ENCODE measurements at places on chromosomes 3 and 15. TPM values are rescaled to one million over a fixed set of nuclear protein-coding genes. Genes with fewer than 3 reads are reported as not detected.
A peak's percentile ranks its signal among the peaks of the same experiment; 100 is the strongest.

UBE2E1 gene
- total RNA-seq: 119 TPM

- ATAC-seq: no peak
These were observed 25.0 kb downstream of the DPH3 start for GRCh38 chr3:16239780-16240179.

GRCh38 chr3:169969174-169970095, 2.8 kb downstream of the SEC62 start:
- no peak for ATAC-seq

GRCh38 chr3:143360244-143360643, 240.7 kb downstream of the CHST2 start:
- ATAC-seq: no peak

SEMA3G gene
- total RNA-seq: 0.49 TPM

SNTN gene
- total RNA-seq: 0.58 TPM

- ATAC-seq: no peak
These were observed 927 bp downstream of the CHDH start for GRCh38 chr3:53845103-53845880.

LRRK1 gene
- 4.6 TPM for total RNA-seq

DNA sequence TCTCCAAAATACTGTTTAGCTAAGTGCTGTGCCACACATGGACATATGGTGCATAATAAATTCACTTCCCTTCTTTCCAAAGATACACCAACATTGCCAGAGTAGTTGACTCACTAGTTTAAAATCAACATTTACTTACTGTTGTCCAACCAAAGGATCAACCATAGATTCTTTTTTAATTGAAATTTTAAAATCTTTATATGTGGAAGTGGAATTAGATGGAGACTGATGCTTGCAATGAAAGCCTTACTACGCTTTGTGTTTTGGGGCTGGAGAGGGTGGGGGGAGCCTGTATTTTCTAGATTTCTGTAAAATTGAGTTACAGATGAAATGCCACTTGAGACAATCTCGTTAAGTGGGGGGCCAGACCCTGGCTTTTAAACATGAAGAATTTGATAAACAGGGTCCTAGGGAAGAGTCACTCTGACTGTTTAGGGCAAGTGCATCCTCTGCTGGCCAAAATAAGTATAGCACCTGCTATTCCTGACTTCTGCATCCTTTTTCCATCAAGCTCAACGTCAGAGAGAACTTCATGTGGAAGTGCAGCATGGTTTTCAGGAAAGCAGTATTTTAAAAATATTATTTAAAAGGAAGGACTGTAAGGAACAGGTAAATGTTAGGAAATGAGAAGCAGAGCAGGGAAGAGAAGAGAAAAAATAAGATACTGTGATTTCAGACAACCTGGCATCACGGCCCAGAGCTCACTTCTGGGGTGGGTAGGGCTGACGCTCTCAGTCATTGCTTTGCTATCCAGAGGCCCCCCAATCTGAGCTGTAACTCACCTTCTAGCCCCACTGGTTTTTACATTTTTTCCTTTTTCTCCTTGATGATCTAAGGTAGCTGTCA, 76.7 kb downstream of the BOC start:
- peak; percentile 74 for ATAC-seq

- no peak for ATAC-seq
These were observed 30.4 kb upstream of the UMPS start for GRCh38 chr3:124699686-124700396.

- ATAC-seq: no peak
These were observed 38.1 kb downstream of the HSPBAP1 start for GRCh38 chr3:122755491-122755890.

SCAANT1 gene
- total RNA-seq: not detected

TMEM115 gene
- 27.1 TPM for total RNA-seq

SHISA5 gene
- 91.4 TPM for total RNA-seq

DNA sequence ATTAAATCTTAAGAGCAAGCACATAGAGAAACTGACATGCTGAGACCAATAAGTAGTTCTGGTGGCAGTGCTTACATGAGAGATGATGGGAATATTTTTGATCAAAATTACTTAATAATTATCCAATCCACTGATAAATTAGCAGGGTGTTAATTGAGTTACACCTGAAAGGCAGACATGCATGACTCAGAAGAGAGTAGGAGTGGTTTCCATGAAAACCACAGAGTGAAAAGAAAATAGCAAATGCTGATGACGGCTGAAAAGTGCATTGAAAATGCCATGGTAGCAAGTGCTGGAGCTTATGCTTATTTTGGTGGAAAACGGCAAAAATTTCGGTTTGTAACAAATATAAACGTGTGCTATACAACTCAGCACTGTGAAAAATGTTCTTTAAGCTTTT, 267.8 kb upstream of the LRRN1 start:
- peak; percentile 20 for ATAC-seq

GRCh38 chr3:155853214-155854140, 750 bp downstream of the SLC33A1 start:
- no peak for ATAC-seq

VILL gene
- 8.3 TPM for total RNA-seq

- ATAC-seq: no peak
These were observed 152.9 kb downstream of the TPRG1 start for GRCh38 chr3:189324538-189325138.

- ATAC-seq: no peak
These were observed 3.0 kb downstream of the TRAK1 start for GRCh38 chr3:42094128-42094527.

- ATAC-seq: no peak
These were observed 530.9 kb upstream of the TGFBR2 start for GRCh38 chr3:30075514-30075913.

GRCh38 chr15:35686347-35686746, 140.4 kb upstream of the DPH6 start:
- ATAC-seq: no peak

- no peak for ATAC-seq
These were observed 68.9 kb downstream of the MINDY2 start for GRCh38 chr15:58840048-58840447.

DNA sequence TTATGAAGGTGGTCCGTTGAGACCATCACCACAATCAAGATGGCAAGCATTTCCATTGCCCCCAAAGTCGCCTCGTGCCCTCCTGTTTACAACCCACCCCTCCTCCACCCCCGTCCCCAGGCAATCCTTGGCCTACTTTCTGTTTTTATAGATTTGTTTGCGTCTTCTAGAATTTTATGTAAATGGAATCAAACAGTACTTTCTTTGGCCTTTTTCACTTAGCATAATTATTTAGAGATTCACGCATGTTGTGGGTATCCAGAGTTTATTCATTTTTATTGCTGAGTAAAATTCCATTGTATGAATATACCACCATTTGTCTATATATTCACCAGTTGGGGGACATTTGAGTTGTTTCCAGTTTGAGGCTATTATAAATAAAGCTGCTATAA, 66.6 kb downstream of the LSM3 start:
- ATAC-seq: no peak

GRCh38 chr3:125436921-125437320, 61.8 kb upstream of the ZNF148 start:
- ATAC-seq: no peak

DNA sequence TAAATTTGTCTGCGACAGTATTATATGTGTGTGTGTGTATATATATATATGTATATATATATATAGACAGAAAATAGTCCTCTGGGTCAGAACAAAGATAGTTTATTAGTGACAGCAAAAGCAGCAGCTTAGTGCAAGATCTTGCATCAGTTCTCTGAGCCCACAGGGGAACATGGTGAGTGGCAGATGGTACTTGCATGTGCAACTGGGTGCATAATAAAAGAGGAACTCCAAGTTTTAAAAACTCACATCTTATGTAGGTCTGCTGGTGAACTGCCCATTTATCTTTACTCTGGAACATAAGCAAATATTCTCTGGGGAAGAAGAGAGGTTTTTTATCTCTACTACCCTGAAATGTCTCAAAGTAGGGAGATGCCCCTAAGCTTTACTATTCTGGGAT, 276.4 kb downstream of the POLQ start:
- no peak for ATAC-seq

GPR87 gene
- 0.69 TPM for total RNA-seq

DNA sequence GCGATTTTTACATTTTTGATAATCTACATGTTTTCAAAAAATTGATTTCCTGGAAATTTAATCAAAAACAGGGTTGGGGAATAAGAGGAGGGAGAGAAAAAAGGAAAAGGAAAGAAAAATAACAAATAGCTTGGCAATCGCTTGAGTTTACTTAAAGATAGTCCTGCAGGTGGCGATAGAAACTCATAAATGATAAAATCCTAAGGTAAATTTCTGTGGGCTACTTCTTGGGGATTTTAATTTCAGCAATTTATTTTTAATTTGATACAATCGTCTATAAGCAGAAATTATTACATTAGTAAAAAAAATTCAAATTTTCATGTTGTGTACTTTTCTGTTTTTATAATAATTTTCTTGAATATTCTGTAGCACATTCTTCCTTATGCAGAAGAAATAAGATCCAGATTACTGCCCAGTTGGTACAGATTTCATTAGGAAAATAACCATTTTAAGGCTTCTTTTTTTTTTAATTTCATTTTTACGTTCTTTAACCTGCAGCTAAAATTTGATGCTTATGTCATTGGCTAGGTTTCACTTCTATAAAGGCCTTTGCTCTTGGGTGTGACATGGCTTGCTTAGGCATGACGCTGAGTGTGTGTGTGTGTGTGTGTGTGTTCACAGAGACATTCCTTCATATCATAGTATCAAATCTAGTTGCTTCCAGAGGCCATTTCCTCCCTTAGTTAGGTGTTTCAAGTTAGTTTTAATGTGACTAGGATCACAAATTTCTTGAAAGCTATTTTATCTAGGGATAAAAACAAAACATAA, 181.8 kb downstream of the MCTP2 start:
- ATAC-seq: no peak

- ATAC-seq: peak; percentile 96
These were observed 40.1 kb upstream of the TAFA4 start for GRCh38 chr3:68972358-68972979.

- ATAC-seq: no peak
These were observed 27.8 kb upstream of the FLNB start for GRCh38 chr3:57980416-57980815.

DNA sequence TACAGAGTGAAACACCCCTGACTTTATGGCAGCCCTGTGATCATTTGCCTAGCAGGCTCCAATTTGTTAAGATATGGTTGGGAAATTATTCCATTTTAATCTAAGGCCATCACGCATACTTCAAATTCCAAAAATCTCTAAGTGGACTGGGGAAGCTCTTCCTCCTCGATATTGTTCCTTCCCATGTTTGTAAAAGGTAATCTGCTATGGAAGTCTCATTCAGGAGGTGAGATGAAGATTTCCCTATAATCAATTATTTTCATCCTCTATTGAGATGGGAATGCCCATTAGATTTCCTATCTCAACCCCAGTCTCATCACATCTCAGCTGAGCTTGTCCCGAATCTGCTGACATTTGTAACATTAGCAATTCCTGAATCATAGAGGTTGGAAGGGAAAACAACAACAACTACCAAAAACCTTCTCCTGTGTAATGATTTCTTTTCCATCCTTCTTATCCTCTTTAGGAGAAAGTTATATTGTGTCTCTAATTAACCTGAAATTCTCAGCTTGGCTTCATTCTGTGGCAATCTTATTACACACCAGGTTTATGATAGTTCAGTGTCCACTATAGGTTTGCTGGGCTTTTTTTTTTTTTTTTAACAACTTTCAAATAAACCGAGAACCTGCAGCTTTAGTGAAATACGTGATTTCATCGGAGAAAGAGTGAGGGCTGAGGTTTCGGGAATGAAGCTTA, 2.2 kb upstream of the NR2F2 start:
- ATAC-seq: no peak

DNA sequence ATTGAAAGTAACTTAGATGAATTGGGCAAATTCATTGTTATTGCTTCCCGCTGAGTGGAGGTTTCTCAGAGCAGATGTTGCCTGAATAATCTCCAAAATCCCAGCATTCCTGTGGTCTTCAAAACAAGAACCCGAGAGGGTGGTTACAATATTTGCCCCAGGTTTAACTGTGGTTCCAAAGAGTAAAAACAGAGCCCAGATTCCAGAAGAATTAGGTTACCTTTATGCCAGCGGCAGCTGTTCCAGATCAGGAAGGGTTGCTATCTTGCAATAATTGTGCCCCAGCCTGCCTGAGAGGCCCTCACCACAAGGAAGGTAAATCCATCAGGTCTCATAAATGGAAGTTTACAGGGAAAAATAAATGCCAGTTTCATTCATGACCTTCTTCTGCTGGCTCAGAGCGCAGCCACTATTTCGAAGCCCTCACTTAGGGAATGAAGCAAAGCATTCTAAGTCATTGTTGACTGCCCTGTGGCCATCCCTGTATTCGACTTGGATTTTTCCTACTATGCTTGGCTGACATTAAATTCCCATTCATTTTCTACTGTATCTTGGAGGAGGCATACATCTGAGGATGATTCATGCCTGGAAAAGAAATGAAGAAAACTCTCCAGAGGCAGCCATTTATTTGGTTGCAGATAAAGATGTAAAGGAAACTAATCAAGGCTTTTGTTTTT, 54.6 kb downstream of the SSUH2 start:
- ATAC-seq: no peak

- no peak for ATAC-seq
These were observed 31.7 kb downstream of the NR2F2 start for GRCh38 chr15:96362011-96362754.

DNA sequence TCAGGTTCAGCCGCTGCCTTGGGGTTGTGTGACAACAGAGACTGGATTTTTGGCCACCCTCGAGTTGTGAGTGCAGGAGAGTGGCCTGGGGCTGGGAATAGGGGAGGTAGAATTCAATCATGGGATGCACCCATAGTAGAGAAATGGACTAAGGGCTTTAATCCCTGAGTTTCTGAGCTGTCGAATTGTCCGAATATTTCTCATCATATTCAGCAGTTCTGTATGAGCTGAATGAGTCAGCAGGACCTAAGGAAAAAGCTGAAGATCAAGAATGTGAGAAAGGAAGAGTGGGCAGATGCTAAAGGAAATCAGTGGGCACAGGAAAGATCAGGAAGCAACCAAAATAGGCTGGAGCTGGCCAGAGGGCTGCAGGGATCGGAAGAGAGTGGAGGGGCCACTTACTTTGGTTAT, 44.4 kb upstream of the SACM1L start:
- ATAC-seq: peak; percentile 15

SRGAP3 gene
- total RNA-seq: 77.7 TPM

FHIT gene
- total RNA-seq: 18.2 TPM

FBXL2 gene
- 7.3 TPM for total RNA-seq

DNA sequence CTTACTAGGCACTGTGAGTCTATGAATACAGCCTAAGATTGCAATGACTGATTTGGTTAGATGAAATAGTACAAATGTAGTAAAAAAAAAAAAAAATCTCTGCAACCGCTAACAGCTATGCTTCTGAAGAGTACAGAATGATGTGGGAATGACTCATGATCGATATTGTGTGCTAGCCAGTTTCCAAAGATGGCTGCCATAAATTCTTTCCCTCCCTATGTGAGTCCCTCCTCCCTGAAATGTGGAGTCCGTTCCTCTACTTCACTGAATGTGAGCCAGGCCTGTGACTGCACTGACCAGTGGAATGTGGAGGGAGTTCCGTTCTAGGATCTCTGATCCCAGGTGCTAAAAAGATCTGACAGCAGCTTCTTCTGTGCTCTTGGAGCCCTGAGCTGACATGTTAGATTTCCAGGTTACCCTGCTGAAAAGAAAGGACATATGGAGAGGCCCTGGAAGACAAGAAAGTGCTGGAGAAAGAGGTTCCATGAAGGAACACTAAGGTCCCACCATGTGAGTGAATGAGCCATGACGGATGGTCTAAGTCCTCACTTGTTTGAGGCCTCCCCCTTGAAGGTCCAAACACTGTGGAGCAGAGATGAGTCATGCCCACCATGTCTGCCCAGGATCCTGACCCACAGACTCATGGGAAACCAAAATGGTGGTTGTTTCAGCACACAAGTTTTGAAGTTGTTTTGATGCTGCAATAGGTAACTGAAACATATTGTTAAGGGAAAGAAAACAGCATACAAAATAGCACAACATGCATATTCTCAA, 46.3 kb downstream of the DGKG start:
- peak; percentile 25 for ATAC-seq

- no peak for ATAC-seq
These were observed 10.9 kb upstream of the CRYBG3 start for GRCh38 chr3:97810779-97811390.

DLL4 gene
- 18.6 TPM for total RNA-seq
